ENCODE measurements at places on chromosomes 12 and 14.

DNA sequence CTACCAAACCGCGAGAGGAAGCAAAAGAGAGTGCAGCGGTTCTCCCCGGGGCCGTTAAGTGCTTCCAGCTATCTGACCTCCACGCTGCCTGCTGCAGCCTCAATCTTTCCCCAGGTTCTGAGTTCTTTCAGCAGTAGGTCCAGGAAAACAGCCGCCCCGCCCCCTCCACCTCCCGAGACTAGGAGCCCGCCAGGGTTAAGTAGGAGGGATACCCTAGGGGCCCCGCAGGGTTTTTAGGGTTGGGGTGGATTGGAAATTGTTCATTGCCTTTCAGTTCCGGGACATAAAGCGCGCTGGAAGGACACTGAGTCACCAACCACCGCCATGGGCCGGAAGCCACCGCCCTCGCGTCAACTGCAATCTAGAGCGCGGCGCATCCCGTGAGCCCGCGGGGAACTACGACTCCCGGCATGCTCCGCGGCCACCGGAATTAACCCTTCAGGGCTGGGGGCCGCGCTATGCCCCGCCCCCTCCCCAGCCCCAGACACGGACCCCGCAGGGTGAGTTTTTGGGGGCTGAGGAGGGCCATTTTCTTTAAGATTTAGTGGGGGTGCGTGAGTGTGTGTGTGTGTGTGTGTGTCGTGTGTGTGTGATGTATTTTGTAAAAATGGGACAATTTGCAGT is at the start of gene MYL6B:
Gene MYL6B, plus strand, starts transcription at position 456 of the 624 bp plus-strand sequence. CDS start 1,332 bp downstream, outside the sequence.
- DNase-seq = peak; percentile 93

- DNase-seq = no peak
Observed at GRCh38 chr12:19799895-19800602, 360.8 kb downstream of the AEBP2 start.

GRCh38 chr14:53953828-53954550 is 2.6 kb downstream of the BMP4 start:
- DNase-seq = no peak

GRCh38 chr12:47244835-47245234 is 165.1 kb upstream of the AMIGO2 start:
- no peak for DNase-seq

DNA sequence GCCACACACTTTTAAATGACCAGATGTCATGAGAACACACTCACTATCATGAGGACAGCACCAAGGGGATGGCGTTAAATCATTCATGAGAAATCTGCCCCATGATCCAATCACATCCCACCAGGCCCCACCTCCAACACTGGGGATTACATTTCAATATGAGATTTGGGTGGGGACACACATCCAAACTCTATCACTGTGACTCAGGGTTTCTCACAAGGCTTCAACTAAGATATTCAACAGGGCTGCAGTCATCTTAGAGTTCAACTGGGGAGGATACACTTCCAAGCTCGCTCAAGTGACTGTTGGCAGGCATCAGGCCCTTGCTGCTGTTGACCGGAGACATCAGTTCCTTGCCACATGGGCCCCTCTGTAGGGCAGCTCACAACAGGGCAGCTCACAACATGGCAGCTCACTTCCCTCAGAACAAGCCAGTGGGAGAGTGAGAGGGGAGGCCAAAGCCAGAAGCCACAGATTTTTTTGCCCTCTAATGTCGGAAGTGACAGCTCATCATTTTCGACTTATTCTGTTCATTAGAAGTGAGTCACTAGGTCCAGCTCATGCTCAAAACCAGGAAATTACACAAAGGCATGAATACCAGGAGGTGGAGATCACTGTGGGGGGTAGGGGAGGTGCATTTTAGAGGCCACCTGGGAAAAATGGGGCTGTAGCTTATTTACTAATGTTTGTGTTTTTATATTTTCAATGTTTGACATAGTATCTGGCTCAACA is 50.8 kb upstream of the PTHLH start:
- DNase-seq = no peak

GRCh38 chr12:3770891-3771290 is 18.0 kb upstream of the CRACR2A start:
- no peak for DNase-seq

- DNase-seq = no peak
Observed at GRCh38 chr12:15115434-15115833, 105.8 kb downstream of the RERG start.

GRCh38 chr12:116257215-116257614 is 20.3 kb downstream of the MED13L start:
- DNase-seq = no peak

DNA sequence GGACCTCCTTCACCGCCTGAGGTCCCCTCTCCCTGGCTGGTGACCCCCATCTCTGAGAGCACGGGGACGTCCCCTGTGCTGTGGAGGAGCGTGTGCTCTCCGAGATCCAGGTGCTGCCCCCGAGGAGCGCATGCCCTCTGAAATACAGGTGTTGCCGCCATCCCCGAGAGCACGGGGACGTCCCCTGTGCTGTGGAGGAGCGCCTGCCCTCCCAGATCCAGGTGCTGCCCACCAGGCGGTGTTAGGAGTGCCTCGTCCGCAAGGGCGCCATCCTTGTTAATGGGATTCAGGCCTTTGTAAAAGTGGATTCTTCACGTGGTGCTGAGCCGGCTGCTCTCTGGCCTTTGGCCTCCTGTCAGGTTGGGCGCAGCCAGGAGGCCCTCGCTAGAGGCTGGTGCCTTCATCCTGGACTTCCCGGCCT is 10.1 kb downstream of the NOC4L start:
- peak; percentile 0 for DNase-seq

DNA sequence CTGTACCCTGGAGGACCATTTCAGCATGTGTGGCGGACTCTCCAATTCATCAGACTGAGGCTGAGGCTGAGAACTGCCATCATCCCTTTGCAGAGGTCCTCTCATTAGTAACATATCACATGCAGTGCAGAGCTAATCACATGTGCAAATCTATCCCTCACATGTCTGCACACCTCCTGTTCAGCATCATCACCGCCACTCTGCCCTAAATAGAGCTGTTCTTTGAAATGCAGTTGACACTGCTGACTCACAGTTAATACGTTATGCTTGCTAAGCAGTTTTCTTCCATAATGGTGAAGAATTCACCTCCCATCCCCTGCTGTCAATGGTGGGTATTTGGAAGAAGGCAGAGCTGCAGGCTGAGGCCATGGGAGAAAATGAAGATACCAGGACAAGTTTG is 85.0 kb upstream of the ANO2 start:
- no peak for DNase-seq

DNA sequence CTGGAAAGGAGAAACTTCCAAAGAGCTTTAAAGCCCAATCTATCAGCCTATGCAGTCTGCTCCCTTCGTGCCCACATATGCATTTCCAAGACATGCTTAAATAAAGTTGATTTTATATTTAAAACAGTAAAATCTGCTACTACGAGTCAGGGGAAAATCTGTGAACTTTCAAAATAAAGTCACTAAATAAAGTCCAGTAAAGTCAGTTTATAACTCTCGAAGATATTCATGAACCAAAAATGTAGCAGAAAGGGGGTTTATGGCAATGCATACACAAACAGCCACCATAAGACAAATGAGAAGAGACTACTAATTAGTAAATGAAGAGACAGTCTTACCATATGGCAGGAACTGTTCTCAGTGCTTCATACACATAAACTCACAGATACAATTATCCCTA is 19.7 kb downstream of the AREL1 start:
- no peak for DNase-seq

DNA sequence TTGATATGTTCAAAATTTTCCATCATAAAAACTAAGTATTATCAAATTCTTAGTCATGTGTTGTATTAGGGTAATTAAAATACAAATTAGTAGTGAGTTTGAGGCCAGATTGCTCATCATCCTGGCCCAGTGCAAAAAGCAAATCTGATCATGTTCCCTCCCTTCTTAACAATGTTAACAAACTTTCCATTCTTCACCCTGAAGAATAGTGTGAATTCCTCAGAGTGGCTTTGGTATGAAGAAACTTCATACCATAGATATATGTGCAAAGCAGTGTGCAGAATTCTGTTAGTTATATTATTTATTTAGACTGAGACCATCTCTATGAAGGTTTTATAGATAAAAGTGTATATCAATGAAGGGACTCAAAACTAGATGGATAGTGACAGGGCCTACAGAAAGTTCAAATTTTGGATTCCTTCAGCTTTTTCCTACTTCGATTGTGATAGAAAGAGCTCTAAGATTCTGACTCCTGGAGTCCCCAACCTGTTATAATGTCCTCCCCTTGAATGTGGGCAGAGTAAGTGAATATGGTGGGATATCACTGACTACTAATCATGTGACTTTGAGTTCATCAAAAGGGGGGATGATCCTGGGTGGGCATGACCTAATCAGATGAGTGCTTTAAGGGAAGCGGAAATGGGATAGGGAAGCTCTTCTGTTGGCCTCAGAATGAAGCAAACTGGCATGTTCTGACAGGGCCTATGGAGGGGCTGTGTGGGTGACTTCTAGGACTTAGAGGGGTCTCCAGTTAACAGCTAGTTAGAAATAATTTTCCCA is 271.4 kb downstream of the BTG1 start:
- no peak for DNase-seq

DNA sequence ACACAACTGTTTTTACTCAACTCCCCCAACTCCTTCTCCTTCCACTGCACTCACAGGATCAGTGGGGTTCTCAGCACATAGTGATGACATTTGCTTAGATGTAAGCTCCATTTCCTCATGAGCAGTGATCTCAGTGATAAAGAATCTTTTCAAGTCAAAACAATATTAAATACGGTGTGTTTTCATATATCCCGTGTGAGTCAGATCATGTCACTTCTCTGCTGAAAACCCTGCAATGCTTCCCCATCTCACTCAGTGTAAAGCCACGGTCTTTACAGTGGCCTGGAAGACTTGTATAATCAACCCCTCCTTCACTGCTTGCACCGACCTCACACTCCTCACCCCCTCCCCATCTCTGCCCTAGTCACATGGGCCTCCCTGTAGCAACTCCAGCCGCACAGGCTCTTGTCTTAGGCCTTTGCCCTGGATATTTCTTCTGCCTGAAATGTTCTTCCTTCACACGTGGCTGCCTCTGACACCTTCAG is 149.7 kb upstream of the ARHGAP5 start:
- no peak for DNase-seq

DNA sequence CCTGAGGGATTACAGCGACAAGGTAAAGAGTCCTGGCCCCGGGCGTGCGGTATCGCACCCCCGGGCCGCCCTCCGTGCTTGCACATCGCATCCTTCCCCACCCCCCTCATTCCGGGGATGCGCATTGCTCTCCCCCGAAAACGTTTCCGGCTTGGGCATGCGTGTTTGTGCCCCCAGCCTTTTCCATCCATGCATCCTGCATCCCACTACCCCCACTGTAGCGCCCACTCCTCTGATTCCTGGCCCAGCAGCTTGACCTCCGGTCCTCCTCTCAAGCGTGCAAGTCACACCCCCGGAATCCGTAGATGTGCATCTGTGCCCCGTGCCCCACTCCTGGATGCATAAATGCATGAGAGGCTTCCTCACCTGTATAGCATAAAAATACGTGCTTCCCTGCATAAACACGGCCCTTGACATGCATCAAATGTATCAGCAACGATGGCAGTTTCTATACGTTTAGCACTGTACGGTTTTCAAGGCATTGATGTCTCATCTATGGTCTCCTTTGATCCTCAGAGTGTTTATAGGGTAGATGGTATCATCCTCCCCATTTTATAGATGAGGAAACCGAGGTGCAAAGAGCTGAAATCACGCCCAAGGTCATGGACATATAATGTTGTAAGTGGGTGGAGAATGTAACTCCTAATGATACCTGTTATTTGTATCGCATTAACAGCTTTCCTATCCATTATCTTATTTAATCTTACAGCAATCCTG is 484 bp downstream of the RIC8B start:
- no peak for DNase-seq

- no peak for DNase-seq
Observed at GRCh38 chr14:75513911-75514672, 8.2 kb upstream of the BATF start.

DNA sequence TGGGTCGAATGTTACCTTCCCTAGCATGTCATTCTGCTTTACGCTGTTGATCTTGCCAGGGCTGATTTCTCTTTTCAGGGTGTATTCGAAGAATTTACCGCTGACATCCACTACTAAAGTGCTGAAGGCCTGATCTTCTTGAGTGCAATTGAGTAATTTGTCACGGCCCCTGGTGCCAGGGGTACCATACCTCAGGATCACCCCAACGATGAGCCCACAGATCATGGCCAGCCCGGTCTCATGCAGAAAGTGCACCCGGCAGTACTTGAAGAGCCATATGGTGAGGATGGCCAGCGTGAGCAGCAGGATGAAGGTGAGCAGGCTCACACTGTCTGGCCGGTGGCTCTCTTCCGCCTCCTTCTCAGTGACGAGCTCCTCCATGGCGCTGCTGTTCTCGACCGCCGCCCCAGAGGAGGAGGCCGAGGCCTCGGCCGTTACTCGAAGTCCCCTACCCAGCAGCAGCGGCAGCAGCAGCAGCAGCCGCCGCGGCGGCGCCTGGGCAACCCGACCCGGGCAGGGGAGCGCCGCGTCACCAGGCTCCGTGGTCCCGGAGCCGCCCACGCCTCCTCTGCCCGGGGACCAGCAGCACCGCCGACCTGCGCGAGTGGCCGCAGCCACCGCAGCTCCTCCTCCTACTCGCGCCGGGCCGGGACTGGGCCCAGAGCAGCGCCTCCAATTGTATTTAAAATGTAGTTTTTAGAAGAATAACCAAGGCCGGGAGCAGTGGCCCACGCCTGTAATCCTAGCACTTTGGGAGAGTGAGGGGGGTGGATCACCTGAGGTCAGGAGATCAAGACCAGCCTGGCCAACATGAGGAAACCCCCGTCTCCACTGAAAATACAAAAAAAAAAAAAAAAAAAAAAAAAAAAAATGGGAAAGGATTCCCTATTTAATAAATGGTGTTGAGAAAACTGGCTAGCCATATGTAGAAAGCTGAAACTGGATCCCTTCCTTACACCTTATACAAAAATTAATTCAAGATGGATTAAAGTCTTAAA is 58.5 kb upstream of the TMPO start:
- peak; percentile 6 for DNase-seq

DNA sequence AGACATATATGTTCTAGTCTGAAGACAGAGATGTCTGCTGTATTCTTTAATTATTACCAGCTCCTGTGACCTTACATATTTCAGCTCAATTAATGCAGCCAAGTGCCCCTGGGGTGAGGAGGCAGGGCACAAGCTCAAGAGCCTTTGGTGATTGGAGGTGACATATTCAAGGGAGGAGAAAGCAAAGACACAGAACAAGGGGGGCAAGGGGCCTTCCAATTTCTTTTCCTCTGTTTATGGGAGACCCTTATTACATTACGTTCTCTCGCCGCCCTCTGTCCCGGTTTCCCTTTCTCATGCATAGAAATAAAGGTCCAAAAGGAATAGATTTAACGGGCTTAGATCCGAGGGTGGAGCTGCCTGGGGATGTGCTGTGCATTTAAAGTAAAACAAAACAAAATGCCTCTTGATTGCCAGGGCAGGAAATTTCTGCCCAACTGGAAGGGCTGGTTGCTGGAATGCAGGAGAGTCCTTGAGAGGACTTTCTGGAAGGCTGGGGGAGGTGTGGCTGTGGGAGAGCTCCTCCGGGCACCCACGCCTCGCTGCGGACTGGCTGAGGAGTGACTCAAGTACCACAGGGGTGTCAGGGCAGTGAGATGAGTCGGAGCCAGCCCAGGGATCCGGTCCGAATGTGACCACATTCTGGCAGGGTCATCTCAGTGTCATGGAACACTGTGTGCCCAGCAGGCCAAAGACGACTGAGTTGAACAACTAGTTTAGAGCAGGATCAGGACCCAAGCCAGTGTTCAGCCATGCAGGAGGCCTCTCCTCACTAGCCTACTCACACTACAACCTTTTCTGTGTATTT is 32.1 kb upstream of the GSG1 start:
- no peak for DNase-seq

- DNase-seq = no peak
Observed at GRCh38 chr14:32774214-32774613, 164.5 kb upstream of the NPAS3 start.

- DNase-seq = no peak
Observed at GRCh38 chr12:79916826-79917225, 18.1 kb downstream of the PPP1R12A start.
